ENCODE measurements at places on chromosomes 13 and 19.

GRCh38 chr13:77507931-77508776 lies 27.4 kb upstream of the SCEL start:
- DNase-seq: no peak

DNA sequence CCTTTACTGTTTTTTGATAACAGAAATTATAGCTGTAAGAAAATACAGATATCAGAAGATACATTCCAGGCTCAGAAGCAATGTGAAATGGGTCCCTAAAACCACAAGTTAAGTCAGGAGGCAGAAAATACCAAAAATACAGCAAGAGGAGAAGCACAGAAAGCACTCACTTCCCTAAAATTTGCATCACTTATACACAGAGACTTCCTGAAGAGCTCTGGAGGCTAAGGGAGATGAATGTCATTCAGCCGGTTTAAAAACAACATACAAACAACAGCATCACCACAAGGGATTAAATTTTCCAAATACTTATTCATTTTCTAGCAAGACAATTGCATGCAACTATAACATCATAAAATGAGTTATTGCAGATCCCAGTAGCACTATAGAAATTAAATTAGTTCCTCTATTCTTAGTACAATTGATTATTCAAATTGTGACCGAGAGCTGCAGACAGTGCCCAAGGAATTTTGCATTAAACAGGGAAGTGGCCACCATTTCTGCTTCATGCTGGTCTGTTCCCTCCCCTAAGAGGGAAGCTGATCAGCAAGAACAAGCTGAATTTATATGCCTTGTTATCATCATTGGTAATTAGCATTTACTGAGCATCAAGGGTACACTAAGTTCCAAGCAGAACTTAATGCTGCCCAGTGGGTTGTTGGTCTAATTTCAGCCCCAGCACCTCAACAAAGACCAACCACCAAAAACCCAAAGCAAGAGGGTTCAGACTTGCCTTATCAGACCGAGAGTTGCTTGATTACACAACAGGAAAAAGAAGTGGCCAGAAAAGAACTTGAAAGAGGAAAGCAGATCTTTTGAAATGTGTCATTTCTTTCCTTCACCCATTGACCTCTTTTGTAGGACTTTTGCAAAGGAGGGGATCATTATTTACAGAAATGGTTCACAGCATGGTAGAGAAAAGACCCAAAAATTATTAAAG lies 140.7 kb downstream of the KCTD12 start:
- DNase-seq: no peak

DNA sequence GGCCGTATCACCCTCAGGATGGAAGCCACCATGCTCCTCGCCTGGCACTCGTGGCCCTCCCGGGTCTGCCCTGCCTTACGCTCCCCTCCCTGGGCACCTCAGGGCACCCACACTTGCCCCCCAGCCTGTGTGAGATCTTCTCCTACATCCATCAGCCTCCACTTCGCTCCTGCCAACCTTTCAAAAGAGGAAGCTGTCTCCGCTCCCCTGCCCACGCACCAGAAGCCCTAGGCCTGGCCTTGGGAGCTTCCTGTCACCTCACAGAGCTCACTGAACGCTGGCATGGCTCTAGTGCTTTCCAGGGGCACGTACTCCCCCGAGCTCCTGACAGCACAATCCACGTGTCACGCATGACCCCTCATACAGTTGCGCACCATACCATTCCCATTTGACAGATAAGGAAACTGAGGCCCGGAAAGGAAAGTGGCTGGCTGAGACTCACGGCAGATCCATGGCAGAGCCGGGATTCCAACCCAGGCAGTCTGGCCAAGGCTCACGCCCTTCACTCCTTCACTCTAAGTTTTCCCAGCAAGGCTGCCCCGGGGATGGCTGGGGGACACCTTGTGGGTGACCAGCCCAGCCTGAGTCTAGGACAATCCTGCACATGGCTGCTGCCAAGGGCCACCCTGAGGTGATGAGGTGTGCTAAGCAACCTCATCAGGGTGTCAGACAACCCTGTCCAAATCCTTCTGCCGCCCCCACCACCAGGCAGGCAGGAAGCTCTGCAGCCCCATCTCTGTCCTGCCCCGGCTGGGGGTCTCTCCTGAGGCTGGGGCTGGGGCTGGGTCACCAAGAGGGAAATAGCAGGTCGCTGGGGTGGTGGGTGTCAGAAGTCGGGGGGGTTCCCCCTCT lies 19.3 kb downstream of the PPP1R12C start:
- no peak for DNase-seq

DNA sequence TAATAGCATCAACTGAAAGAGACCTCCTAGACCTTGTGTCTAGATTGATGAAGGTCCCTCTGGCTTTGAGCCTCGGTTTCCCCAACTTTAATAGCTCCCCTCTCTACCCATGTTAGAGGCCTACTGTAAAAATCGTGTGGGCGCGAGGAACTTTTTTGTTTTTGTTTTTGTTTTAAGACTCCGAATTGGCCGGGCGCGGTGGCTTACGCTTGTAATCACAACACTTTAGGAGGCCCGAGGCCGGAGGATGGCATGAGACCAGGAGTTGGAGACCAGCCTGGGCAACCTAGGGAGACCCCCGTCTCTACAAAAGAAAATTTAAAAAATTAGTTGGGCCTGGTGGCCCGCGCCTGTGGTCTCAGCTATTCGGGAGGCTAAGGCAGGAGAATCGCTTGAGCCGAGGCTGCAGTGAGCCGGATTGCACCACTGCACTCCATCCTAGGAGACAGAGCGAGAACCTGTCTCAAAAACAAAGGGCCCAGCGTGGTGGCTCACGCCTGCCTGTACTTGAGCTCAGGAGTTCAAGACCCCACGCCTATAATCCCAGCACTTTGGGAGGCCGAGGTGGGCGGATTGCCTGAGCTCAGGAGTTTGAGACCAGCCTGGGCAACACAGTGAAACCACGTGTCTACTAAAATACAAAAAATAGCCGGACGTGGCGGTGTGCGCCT lies 858 bp upstream of the PPP6R1 start:
- no peak for DNase-seq

- DNase-seq: no peak
Measured at GRCh38 chr19:38911388-38912001, 491 bp downstream of the CCER2 start.

GRCh38 chr13:20664351-20664750 lies 39.1 kb upstream of the IL17D start:
- DNase-seq: no peak

DNA sequence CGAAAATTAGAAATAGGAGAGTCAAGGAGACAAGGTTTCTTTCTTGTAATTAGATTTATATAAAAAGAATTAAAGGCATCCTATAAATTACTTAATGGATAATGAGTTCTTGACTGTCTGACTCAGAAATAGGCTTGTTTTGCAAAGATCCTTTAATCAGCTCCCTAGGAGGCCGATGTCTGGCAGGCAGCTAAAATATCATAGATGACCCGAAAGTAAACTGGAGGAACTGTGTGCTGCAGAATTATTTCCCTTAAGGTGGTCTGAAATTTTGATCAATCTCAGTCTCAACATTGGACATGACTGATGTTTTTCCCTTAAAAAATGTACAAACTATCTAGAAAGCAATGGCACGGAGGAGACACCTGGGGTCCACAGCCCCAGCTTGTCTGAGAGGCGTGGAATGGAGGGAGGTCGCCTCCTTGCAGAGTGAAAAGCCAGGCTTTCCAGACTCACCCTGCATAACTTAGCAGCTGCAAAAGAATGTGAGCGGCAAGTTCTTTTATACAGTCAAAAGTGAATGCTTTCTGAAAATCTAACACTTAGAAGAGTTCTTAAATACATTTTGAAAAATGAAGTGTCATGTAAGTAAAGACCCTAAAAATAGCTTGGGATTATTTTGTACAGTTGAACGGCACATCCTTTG lies 44.8 kb downstream of the MBNL2 start:
- DNase-seq: no peak

DNA sequence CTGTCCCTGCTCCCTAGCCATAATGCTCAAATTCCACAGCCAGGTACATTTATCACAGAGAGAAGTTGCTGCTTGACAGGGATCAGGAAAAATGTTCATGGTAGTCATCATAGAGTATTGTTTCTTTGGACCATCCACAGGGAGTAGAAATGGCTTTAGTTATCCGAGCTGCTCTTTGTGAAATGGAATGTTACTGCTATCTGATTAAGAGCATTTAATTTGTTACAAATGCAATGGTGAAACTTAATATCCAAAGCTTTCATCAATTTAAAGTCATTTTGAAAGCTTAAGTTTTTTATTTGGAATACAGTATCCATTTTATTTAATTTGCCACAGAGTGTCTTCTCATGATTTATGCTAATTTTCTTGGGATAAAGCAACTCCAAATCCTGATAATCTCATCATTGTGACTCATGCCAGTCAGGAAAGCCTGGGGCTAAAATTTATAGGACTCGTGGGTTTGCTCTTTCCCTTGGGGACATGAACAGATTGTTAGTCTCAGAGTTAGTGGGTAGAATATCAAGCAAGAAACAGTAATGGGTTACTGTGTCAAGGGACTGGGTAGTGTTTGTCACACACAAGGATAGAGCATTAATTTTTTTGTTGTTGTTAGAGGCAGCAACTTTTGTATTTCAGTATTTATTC lies 59.8 kb downstream of the SCEL start:
- no peak for DNase-seq

DNA sequence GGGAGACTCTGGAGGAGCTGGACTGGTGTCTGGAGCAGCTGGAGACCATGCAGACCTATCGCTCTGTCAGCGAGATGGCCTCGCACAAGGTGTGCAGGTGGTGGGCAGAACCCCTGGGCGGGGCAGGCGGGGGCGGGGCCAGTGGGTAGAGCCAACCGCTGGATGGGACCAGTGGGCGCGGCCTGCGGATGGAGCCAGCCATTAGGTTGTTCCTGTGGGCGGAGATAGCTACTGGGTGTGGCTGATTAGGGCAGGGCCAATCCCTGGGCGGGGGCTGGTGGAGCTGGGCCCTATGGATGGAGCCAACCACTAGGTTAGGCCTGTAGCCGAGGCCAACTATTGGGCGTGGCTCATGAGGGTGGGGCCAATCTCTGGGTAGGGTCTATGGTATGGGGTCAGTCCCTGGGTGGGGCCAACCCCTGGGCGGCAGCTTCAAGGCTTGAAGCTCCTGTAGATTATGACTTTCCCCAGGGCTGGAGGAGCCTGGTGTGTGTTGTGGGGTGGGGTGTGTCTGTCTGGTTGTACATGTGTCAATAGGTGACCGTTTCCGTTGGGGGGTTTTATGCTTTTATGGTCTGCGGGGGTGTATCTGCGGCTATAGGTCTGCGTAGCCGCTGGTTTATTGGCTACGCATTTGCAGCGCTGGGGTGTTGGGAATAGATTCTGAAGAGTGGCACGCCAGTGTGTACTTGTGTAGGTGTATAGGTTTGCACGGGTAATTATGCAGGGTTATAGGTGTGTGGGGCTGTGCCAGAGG lies 30.7 kb downstream of the PDE4A start:
- DNase-seq: no peak

DNA sequence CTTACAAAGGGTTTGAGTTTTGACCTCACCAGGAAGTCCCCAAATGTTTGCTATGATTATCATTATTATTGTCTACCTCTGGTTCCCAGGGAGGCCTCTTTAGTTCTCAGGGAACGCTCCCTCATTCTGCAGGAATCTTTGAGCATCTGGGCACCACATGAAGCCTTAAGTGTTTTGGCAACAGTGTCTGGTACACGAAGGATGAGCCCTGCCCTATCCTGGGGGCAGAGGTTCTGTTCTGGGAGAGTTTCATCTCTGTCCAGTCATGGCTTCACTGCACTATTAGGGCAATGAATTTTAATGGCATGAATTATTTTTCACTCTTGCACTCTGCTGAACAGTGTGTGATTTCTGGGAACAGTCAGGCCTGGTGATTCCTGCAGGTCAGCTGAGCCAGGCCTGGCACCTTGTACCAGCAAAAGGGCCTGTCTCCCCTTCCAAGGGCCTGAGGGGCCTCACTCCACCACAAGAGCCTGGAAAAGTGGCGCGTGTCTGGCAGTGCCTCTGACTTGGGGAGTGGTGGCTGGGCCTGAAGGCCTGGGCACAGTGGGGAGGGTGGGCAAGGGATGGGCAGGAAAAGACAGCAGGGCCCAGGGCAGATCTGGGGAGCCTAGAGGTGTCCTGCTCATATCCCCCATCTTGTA lies 4.6 kb downstream of the FAM187B start:
- no peak for DNase-seq

GRCh38 chr13:107969546-107969945 lies 245.8 kb downstream of the LIG4 start:
- DNase-seq: no peak

DNA sequence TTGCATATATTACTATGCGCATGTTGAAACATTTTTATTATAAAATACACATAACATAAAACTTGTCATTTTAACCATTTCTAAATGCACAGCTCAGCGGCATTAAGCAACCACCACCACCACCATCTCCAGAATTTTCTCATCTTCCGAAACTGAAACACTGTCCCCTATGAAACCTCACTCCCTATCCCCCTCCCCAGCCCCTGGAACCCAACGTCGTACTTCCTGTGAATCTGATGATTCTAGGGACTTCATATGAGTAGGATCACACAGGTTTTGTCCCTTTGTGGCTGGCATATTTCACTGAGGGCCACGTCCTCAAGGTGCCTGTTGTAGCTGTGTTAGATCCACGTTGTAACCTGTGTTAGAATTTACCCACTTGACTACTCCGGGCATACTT lies 716 bp upstream of the MAP2K2 start:
- DNase-seq: no peak

- no peak for DNase-seq
Measured at GRCh38 chr19:46678110-46678732, 17.2 kb upstream of the DACT3 start.

- DNase-seq: no peak
Measured at GRCh38 chr19:6272411-6272791, 7.4 kb downstream of the MLLT1 start.

DNA sequence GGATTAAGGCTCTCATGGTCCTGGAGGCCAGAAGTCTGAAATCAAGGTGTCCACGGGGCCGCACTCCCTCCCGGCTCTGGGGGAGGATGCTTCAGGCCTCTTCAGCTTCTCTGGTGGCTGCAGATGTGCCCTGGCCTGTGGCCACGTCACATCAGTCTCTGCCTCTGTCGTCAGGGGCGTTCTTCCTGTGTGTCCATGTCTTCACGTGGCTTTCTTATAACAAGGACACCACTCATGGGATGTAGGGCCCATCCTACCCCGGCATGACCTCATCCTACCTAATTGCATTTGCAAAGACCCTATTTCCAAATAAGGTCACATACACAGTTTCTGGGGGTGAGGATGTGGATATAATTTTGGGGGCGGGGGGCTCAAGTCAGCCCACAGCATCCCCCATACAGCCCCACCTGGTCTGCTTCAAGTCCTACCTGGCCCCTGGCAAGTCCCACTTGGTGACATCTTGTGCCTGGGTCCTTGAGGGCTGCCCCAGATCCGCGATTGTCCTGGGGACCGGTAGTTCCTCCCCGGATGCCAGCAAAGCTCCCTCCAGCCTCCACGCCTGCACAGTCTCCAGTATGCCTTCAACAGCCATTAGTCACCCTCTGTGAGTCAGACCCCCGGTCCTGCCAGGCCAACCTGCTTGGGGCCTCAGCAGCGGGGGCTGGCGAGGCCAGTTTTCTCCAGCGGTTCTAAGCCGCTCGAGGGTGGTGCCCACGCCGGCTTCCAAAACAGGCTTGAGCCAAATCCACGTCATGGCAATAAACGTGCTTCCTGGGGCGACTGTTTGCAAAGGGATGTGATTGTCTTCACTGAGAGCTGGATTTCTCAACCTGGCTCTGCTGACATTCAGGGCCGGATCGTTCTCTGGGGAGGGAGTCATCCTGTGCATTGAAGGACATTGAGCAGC lies 32.2 kb downstream of the MYO9B start:
- no peak for DNase-seq
